ENCODE measurements at places on chromosomes 16 and 17.

GRCh38 chr16:81848306-81848853 lies 69.3 kb downstream of the PLCG2 start:
- no peak for DNase-seq

DNA sequence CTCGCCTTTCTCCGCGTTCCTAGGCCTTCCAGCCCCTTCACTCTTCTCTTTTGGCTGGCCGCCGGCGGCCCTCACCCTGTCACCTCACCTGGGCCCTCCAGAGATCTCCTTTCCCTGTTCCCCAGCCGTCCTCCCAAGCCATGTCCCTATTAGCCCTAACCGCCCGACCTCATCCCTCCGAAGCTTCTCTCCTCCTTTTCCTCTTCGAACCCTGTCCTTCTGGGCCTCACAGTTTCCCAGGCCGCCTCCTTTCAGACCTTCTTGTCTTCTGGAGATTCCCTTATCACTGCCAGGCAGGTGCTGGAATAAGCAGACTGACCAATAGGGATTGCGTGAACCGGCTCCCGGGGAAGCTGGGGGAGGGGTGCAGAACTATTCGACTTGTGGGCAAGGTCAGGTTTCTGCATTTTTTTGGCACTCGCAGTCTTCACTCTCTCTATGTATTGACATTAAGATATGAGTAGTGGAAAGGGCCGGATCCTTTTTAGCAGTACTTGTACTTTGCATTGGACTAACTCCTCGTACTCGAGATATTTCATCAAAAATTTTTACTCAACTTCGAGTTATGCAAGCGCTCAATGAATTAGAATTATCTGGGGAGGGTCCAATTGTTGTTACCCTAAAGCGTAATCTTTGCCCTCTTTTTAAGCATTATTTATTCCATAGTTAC lies 690 bp downstream of the RHOT1 start:
- DNase-seq, result no peak

DNA sequence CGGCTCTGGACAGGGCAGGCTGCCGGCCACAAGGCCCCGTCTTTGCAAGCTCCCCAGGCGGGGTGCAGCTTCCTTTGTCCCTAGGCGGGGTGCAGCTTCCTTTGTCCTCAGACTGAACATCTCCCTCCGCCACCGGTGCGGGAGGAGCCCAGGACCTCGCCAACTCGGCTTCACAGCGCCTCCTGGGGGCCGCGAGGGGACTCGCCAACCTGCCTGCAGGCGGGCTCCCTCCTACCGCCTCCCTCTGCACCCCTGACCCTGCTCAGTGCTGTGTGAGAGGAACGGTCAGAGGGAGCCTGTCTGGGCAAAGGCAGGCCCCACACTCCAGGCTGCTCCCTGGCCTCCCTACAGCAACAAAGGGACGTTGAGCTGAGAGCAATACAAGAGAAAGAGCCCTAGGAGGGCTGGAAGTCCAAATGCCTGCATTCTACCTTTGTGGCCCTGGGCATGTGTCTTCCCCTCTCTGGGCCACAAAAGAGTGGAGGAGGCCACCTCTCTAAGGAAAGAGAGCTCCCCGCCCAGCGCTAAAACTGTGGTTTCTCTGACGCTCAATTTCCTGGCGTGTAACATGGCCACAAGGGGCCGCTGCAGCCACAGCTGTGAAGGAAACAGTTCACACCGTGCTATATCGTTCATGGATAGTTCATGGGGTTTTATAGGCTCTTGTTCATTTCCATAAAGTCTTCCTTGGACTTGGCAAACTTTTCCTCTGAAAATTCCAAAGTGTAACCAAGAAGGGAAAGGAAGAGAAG lies 20.9 kb upstream of the KRT19 start:
- DNase-seq, result peak; percentile 52

GRCh38 chr16:66044556-66044955 lies 321.9 kb upstream of the CDH5 start:
- no peak for DNase-seq

GRCh38 chr17:62775876-62776275 lies 32.2 kb downstream of the MARCHF10 start:
- no peak for DNase-seq

- DNase-seq, result no peak
Measured at GRCh38 chr16:68399456-68399855, 48.9 kb downstream of the SMPD3 start.

DNA sequence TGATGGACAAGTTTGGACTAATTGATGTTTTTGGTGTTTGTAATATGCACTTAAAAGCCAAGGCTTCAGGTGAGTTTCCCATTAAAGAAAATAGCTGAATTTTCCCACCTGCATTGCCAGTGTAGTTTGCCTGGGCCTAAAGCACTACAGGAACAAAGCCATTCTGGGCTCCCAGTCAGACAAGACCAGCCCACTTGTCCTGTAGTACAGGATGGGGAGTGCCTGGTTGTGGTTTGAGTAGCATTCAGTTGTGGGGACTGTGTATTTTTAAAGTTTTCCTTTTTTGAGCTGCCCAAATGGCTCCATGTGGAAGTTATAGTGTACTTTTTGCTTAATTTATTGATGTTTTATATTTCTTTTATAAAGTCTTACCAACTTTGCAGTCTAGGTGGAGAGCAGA lies 91.7 kb downstream of the TANGO6 start:
- DNase-seq, result no peak

GRCh38 chr17:37246085-37246484 lies 129.7 kb upstream of the C17orf78 start:
- no peak for DNase-seq

GRCh38 chr16:8179615-8180014 lies 410.7 kb downstream of the TMEM114 start:
- DNase-seq, result no peak

DNA sequence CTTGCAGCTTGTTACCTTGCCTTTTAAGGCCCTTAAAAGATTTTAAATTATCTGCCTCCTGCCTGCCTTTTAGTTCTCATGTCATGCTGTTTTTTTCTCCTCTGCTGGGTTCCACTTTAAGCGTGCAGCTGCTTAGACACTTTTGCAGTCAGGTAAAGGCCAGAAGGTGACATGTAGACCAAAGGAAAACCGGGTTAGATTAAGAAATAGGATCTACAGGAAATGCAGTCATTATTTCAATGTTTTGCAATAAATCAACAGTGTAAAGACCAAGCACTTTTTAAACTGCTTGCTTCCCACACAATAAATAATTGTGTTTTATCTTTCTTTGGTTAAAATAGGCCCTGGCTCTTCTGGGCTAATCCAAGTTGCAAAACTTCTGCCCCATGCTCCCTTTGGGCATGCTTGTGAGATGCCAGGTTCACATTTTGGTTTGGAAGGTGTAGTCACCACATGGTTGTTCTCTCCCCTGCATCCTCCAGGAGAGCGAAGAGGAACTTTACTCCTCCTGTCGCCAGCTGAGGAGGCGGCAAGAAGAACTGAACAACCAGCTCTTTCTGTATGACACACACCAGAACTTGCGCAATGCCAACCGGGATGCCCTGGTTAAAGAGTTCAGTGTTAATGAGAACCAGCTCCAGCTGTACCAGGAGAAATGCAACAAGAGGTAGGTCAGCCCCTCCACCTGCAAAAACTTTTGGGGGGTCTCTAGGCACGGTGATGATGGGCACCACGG lies 54.9 kb downstream of the SDR42E1 start:
- no peak for DNase-seq

GRCh38 chr16:58196898-58197313 lies 1.0 kb downstream of the CSNK2A2 start:
- no peak for DNase-seq

GRCh38 chr16:50637716-50638602 lies 43.2 kb downstream of the SNX20 start:
- no peak for DNase-seq

- no peak for DNase-seq
Measured at GRCh38 chr16:29915590-29916247, 10.3 kb downstream of the KCTD13 start.

- no peak for DNase-seq
Measured at GRCh38 chr16:24753000-24753399, 23.5 kb downstream of the TNRC6A start.

- no peak for DNase-seq
Measured at GRCh38 chr17:33520426-33521330, 227.6 kb upstream of the ASIC2 start.

GRCh38 chr16:67560827-67561342 lies 1.4 kb upstream of the CTCF start:
- DNase-seq, result no peak

- DNase-seq, result no peak
Measured at GRCh38 chr17:3710951-3711383, 12.7 kb upstream of the HASPIN start.

DNA sequence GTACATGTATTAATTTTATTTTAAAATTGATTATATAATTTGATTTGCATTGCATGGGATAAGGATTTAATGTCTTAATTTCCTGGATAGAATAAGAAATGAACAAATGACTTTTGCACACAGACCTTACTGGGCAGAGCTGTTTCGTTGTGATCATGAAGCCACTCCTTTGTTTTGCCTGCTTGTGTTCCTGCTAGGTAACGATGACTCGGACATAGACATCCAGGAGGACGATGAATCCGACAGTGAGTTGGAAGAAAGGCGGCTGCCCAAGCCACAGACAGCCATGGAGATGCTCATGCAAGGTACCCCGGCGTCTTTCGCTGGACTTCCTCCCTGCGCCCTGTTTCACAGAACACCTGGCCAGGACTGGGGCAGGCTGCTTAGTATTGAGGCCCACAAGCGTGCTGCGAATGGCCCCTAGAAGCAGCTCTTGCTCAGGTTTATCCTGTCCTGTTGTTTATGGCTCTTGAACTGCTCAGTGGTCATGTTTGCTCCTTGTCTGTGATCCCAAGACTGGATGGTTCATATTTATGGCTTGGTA lies 29.6 kb downstream of the CLUAP1 start:
- DNase-seq, result no peak

GRCh38 chr16:75818491-75818890 lies 92.2 kb upstream of the CPHXL start:
- DNase-seq, result no peak

- no peak for DNase-seq
Measured at GRCh38 chr16:138049-138417, 440 bp downstream of the NPRL3 start.

DNA sequence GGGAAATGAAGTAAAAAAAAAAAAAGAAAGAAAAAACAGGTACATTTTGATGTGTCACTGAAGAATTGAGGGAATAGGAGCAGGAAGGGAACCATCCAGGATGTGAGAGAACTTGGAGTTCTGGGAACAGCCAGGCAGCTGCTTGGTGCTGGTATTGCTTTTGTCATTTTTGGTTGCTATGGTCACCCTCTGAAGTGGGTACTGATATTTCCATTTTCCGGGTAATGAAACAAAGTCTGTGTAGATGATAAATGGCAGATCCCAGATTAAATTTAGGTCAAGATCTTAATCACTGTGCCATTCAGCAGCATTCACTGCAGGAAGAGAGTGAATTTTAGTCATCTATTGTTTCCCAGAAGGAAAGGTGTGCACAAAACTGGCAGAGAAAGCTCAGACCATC lies 93.6 kb downstream of the ABCA8 start:
- DNase-seq, result no peak

DNA sequence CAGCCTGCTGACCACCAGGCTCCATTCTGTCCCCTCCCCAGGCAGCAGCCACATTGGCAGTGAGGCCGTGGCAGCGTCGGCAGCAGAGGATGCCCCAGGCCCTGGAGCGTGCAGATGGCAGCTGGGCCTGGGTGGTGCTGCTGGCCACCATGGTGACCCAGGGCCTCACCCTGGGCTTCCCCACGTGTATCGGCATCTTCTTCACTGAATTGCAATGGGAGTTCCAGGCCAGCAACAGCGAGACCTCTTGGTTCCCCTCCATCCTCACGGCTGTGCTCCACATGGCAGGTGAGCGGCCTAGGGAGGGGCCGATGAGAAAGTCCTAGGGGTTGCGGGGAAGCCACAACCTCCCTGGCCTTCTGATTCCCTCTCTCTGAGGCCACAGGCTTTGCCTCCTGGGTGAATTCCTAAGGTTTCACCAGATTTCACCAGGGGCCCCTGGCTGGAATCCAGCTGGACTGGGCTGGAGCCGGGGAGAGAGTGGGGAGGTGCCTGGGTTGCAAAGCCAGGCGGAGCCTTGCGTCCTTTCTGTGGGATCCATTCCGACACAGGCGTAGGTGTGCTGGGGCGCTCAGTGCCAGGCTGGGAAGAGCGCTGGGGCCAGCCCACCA lies 5.9 kb downstream of the SLC16A5 start:
- no peak for DNase-seq

DNA sequence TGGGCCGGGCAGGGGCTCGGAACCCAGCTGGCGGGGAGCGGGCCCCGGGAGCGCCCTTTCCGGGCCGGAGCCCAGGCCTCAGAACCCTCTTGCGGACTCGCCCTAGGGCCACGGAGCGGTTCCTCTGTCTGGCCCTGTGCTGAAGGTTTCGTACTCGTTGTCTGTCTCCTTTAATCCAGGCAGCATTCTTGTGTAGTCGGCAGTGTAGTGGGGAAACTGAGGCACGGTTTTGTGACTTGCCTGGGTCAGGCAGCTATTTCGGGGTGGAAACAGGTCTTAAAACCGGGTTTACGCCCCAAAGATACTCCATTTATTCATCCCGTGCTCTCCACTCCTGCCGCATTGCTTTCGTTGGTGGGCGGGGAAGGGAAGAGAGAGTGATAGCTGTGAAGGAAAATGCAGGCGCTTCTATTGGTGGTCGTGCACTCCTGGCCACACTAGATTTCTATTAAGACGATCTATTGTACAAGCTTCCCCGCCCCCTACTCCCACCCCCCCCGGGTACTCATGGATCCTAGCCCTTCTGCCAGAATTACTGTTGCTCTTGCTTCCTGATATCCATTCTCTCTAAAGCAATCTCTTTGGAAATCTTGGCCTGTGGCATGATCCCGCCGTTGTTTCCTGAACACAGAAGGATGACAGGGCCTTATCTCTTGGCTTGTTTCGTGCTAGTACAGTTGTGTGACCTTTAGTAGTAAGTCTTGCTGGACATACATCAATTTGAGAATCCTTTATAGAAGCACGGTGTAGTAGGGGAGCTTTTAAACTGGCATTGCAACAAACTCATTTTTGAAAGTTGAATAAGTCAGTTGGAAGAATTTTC lies 751 bp downstream of the DCAF7 start:
- DNase-seq, result no peak

DNA sequence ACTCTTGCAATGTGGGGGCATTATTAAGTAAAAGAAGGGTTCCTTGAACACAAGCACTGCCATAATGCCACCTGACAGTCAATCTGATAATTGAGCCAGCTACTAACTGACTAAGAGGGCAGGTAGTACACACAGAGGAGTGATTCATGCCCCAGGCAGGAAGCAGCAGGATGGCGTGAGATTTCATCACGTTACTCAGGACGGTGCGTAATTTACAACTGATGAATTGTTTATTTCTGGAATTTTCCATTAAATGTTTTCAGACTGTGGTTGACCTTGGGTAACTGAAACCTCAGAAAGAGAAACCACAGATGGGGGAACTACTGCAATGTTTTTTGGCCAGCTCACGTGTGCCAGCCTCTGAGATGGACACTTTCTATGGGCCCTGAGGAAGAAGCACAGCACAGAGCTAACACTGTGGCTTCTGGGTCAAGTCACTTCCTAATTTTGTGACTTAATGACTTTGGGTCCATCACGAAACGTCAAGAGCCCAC lies 46.7 kb downstream of the C17orf67 start:
- no peak for DNase-seq

DNA sequence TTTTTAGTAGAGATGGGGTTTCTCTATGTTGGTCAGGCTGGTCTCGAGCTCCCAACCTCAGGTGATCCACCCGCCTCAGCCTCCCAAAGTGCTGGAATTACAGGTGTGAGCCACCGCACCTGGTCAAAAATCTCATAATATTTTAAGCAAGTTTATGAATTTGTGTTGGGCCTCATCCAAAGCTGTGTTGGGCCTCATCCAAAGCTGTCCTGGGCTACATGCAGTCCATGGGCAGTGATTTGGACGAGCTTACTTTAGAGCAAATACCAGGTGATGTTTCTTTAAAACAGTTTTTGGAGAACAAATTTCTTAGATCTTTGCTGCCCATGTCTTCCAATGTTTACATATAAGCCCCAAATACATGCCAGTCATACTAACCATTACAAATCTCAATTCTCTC lies 84.4 kb upstream of the C17orf78 start:
- DNase-seq, result no peak
